ENCODE measurements at places on chromosomes 3 and 15.

- no peak for DNase-seq
Observed at GRCh38 chr3:115498898-115499297, 124.4 kb upstream of the GAP43 start.

GRCh38 chr15:63048776-63049665, 6.5 kb downstream of the TPM1 start:
- DNase-seq, result no peak

- DNase-seq, result no peak
Observed at GRCh38 chr3:8052659-8053058, 449.0 kb upstream of the LMCD1 start.

DNA sequence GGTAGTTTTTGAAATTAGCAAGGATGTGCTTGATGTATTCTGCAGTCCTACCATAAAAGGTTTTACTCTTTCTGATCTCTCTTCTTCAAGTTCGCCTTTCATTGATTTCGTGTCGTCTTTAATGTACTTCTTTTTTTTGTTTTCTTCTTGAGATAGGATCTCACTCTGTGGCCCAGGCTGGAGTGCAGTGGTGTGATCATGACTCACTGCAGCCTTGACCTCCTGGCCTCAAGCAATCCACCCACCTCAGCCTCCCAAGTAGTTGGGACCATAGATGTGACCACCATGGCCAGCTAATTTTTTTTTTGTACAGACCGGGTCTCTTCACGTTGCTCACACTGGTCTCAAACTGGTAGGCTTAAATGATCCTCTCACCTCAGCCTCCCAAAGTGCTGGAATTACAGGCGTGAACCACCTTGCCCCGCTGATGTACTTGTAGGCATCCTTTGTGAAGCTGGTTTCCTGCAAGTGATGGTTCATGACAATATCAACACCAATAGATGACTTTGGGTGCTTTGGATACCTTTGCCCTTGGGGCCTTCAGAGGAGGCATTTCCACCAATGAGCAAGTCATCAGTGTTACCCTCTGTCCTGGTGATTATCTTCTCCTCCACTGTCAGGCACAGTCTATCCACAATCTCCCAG, 28.9 kb upstream of the RNF7 start:
- DNase-seq, result no peak

DNA sequence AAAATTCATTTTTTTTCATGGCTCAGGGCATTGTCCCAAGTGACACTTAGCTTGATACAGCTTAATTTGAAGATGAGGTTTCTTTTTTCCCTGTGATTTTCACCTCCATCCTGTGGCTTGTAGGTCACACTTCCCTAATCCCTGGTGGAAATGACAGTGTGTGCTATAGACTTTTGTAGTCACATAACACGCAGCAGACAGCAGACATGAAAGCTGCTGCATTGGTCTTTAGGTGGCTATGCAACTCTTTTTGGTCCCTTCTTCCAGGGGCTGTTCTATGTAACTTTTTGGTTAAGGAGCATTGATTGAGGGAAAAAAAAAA, 38.8 kb downstream of the TRAK1 start:
- DNase-seq, result no peak

GRCh38 chr3:149129326-149130205, at the start of gene HPS3:
Gene HPS3, plus strand, starts transcription at chr3:149129638. Its CDS starts 86 bp downstream, at chr3:149129724.
- no peak for DNase-seq

- no peak for DNase-seq
Observed at GRCh38 chr3:13536832-13537231, 12.1 kb upstream of the FBLN2 start.

- DNase-seq, result no peak
Observed at GRCh38 chr15:41849204-41849603, 10.6 kb downstream of the PLA2G4B start.

GRCh38 chr3:36524560-36524959, 144.3 kb downstream of the STAC start:
- DNase-seq, result peak; percentile 34

DNA sequence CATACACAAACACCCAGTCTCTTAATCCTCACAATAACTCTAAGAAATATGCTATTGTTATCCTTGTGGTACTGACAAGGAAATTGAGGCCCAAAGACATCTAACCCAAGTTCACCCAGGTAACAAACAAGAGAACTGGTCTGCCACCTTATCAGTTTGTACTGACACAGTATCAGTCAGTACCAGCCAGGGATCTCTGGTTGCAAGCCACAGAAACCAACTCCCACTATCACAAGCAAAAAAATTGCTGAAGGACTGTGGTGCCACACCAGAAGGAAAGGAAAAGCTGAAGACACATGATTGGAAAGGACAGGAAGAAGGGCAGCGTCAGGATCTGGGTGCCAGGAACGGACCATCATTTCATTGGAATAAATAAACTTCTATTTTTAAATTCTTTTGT, 63.8 kb upstream of the GLCE start:
- DNase-seq, result no peak

- no peak for DNase-seq
Observed at GRCh38 chr3:4306860-4307259, 3.7 kb downstream of the SETMAR start.

DNA sequence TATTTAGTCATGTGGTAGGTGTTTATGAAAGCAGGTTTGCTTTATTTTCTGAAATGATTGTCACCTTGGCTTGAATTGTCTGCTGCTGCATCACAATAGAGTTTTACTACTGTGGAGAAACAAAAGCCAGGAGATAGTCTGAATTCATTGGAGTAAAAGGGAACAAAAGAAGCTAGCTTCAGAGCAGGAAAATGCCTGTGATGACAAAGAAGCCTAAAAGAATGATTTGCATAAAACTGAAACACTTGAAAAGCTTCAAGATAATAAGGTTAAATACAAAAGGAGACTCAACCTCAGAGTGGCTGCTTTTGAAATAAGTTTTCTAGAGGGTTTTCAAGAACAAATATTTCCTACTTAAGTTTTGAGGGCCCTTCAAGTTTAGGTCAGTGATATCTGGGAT, 138.3 kb downstream of the PTPRG start:
- no peak for DNase-seq

DNA sequence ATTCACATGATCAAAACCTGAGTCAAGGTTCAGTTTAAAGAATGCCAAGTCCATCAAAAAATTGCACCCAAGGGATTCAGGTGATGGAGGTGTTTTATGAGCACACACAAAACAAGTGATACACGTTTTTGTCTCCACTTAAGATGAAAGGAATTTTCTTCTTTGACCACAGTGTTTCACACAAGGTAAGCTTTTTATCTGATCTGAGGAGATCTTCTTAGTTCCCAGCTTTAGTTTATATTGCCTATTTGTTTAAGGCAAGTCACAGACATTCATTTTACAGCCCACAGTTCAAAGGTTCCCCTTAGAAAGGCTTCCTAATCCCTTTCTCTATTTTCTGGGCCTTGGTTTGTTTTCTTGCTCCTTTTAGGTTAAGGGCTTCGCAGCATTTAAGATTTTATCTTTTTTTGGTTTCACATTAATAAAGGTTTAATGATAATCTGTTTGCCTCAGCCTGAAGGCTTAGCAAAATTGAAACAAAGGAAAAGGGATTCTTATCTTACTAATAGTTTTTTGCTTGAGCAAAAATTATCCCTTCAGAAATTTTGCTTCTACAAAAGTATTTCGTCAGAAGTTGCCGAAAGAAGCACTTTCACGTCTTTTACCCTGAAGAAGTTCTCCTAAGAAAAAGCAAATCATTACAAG, 420.5 kb upstream of the NAALADL2 start:
- DNase-seq, result no peak

DNA sequence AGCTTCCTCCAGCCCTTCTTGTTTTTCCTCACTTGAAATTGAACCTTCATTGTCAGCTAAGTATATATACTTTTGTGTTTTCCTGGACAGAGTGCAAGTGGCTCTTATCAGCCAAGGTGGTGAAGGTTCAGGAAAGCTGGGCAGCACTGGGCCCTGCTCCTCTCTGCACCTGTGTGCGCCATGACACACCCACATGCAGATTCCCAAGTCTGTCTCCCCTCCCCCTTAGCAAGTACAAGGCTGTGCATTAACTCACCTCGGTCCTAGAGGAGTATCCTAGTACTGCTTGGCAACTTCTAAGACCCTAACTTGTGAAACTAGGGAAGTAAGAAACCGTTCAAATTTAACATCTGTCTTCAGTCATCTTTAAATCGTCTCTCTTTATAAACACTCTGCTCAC, 85.8 kb downstream of the SLC49A4 start:
- no peak for DNase-seq

- no peak for DNase-seq
Observed at GRCh38 chr3:174398761-174399160, 460.4 kb upstream of the NAALADL2 start.

- DNase-seq, result no peak
Observed at GRCh38 chr3:153165261-153165681, 3.2 kb downstream of the RAP2B start.

GRCh38 chr15:41512512-41512939, 1.1 kb downstream of the LTK start:
- DNase-seq, result no peak

DNA sequence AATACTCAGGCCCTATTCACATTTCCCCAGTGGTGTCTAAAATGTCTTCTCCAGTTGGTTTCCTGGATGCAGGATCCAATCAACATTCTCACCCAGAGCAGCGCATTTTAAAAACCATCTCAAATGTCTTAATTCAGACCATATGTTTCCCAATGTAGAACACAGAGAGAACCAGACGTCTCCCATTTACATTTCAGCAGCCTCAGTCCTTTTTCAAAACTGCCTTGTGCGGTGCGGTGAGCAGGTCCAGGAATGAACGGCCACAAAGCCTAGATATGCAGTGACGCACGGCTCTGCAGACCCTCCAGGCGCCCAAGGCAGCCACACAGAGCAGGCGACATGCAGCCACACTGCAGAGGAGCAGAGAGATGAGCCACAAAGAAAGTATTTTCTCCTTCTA, 66.1 kb upstream of the MEX3B start:
- no peak for DNase-seq

DNA sequence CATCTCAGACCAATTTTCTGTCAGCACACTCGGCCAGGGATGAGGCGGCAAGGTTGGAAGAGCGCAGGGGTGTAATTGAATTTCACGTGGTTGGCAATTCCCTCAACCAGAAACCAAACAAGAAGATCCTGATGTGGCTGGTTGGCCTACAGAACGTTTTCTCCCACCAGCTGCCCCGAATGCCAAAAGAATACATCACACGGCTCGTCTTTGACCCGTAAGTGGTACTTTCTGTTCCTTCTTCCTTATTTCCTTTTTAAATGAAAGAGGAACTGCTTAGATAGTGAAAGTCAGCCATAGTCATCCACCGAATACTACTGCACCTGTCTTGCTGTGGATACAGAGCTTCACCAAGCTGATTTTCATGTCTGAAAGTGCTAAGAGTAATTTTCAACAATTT, 60.1 kb downstream of the SGO1 start:
- DNase-seq, result no peak

GRCh38 chr15:36831125-36831903, 251.9 kb downstream of the CDIN1 start:
- peak; percentile 53 for DNase-seq

GRCh38 chr3:167780214-167780883, 44.8 kb downstream of the SERPINI1 start:
- no peak for DNase-seq

Measured in GM04503 (cell line).